ENCODE measurements at places on chromosomes 11 and 22.
A peak's percentile ranks its signal among the peaks of the same experiment; 100 is the strongest.

DNA sequence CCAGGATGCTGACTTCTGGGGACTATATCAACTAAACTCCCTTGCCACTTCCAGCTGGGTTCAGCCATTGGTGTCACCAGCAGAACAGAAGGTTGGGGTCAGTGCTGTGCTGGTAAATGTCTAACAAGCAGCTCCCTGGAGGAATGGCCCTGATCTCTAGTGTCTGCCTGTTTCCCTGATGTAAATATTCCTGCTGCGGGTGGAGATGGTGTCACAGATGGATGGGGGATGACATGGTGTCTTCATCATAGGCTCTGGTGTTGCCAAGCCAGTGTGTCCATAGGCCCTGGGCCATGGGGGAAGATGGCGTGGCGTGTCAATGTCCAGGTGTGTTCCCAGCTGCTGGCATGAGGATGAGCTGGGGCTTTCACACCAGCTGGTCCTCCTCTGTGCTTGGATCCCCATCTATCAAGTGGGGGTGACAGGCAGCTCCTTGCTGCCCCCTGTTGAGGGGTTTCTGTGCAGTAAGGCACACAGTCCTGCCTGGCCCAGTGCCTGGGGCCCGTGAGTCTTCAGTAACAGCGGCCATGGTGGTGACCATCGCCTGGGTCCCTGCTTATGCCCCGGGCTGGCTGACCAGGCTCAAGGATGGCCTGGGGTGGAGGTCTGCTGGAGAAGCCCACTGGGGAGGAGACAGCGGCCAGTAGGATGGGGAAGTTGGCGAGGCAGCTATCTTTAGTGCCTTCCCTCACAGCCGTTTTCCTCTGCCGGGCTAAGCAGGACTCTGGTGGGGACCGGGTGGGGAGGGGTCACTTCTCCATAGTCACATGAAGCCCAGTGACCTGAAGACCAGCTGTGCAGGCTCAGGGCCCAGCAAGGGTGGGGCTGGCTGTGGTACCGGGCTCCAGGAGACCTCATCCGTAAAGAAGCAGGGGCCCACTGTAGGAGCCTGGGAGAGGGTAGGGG, 12.7 kb downstream of the RPL3 start:
- peak; percentile 30 for DNase-seq

DNA sequence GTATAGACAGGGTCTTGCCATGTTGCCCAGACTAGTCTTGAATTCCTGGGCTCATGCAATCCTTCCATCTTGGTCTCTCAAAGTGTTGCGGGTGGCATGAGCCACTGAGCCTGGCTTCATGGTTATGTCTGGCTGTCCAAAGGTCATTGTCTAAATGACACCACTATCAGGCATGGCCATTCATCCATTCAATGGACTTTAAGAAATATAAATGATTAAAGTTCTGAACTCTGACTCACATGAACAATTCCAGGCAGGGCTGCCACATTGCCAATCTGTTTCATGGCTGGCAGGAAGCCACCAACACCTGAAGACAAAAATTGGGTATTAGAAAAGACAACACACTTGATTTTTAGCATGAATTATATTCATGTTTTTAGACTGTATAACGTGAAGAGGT, 4.1 kb downstream of the RTCB start:
- no peak for DNase-seq

GRCh38 chr11:110000850-110001249, 92.3 kb upstream of the ZC3H12C start:
- DNase-seq, result no peak

- DNase-seq, result no peak
Observed at GRCh38 chr11:66800720-66801428, 42.4 kb upstream of the RCE1 start.

DNA sequence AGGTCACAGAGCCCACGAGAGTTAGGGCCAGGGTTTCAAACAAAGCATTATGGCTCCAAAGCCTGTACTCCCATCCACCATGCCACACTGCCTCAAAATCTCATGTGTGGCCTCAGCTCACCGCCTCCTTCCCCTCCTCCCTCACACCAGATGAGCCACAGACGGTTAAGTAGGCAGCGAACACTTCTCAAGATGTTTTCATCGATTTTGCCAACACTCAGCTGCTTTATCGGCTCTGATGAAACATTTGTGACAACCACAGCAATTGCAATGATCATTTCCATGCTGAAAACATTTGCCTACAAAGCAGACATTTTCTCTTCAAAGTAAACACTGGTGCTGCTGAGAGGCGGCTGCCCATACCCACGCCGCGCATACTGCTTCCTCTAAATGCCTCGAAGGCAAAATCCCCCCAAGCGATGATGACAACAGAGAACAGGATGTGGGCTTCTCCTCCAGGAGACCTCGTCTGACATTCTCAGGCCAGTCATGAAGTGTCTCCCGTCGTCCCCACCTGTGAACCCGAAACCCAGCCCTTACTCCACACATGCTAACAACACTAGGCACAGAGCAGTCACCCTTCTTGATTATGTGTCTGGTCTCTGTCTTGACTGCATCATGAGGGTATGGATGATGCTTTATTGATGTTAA, 599.2 kb downstream of the SOX6 start:
- DNase-seq, result no peak

DNA sequence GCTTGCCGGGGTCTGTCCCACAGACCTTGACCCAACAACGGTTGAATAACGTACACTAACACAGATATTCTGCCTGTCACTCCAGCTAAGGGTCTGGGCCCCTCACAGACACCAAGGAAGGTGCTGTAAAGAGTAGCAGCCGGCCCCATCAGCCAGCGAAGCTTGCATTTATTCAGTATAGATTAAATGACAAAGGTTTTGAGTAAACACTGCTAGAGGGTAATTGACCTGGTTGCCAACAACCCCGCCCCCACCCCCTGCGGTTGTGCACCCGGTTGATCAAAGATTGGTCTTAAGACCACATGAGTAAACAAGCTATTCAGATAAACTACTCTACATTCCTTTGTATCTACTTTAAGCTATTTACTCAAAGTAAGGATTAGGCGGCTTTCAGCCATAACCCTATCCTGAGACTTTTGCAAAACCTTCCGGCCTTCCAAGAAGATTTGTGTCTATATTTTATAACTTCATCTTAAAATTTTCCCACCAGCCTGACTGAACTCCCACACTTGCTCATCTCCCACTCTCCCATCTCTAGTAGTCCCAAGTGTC, 4.8 kb upstream of the CKAP5 start:
- DNase-seq, result no peak

GRCh38 chr11:88188932-88189253, 13.7 kb upstream of the RAB38 start:
- DNase-seq, result no peak

DNA sequence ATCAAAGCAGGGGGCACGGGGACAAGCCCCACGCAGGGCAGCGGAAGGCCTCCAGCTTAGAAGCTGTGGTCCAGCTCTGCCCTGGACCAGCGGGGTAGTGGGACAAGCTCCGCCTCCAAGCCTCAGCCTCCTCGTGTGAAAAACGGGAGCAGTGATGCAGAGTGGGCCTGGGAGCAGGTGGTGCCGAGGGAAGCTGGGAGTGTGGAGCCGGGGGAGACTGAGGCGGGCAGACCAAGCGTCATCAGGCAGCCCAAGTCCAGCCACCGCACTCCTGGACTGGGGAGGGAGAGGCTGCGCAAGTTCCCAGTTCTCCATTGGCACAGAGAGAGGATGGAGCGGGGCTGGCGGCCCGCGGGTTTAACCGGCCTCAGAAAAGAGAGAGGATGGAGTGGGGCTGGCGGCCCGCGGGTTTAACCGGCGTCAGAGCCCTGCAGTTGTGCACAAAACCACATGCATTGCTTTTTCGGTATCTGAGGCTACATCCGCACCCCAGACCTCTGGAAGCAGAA, 68.1 kb upstream of the PHF21B start:
- no peak for DNase-seq

DNA sequence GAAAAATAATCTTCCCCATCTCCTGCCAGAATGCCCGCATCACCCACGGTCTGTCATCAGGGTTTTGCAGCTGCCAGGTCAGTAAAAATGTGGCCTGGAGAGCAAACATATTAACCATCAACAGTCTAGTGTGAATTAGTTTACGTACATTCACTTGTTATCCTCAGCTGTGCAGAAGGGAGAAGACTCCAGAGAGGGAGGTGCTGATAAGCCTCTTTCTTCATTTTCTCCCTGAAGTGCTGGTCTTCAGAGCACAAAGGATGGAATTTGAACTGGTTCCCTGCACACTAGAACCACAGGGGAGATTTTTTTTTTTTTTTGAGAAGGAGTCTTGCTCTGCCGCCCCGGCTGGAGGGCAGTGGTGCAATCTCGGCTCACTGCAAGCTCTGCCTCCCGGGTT, 8.2 kb downstream of the FGF19 start:
- DNase-seq, result no peak

DNA sequence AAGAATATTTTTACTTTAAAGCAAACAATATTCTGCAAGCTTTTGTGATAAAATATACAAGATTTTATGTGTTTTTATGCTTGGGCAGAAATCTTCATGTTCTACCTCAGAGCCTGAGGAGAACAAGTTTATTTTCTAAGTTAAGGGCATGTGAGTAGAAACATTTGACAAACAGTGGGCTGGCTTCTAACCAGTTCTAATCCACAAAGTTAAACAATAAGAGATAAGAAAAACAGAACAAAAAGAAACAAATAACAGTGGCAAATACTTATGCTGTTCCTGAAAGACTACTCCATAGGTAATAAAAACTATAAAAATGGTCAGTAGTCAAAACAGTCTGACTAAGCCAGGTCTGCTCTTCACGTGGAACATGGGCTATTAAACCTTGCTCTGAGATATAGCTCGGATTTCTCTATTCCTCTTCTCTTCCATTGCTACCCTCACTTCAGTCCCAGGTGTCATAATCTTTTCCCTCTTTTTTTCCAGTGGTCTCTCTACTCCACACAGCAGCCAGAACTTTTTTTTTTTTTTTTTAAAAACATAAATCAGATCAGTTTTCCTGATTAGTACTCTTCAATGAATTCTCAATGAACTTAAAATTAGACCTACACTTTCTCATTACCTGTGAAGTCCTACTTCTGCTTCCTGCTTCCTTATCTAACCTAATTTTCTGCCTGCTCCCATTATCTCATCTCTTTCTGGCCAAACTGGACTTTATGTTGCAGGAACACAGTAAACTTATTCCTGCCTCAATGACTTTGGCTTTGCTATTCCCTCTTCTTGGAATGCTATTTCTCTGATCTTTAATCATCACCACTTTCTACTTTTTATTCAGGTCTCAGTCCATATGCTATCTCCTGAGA, 671.1 kb upstream of the CCDC90B start:
- DNase-seq, result no peak

GRCh38 chr11:70090961-70091381, 12.9 kb downstream of the ANO1 start:
- DNase-seq, result no peak

DNA sequence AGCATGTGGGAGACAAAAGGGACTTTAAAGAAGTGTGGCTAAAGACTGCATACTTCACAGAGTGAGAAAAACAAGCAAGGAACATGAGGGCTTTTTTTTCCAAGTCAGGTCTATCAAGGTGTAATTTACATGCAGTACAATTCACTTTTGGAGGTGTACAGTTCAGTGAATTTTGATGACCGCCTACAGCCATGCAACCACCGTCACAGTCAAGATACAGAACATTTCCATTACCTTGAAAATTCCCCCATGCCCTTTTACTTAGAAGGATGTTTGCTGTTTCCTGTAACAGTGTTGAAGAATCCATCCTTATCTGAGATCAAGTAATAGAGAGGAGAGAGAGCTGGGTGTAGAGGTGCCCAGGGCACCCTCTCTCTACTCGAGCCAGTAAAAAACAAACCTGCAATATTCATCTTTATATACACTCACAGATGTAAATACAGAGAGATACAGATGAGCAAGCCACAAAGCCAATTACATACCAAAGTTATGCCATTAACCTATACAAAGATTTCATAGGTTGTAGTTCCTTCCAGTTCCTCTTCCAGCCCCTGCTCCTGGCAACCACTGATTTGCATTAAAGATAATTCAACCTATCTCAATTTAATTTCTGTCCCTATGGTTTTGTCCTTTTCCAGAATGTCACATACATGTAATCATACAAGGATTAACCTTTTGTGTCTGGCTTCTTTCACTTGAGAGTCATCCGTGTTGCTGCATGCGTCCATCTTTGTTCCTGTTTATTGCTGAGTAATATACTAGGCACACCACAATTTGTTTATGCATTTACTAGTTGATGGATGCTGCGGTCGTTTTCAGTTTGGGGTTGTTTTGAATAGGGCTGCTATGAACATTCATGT, 35.0 kb upstream of the RASD2 start:
- no peak for DNase-seq

DNA sequence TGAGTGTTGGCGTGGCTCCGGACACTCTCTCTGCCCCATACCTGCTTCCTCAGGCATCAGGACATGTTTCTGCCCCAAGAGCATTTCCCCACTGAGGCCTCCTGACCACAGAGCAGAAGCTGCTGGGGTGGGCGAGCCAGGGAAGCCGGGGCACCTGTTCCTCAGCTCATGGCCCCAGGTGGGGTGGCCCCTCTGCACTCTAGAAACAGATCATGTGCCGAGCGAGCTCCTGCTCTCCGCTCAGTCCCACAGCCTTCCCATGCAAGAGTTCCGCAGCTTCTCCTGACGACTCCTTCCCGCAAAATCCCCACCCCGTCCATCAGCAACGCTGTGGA, 22.4 kb upstream of the PANX2 start:
- DNase-seq, result no peak

DNA sequence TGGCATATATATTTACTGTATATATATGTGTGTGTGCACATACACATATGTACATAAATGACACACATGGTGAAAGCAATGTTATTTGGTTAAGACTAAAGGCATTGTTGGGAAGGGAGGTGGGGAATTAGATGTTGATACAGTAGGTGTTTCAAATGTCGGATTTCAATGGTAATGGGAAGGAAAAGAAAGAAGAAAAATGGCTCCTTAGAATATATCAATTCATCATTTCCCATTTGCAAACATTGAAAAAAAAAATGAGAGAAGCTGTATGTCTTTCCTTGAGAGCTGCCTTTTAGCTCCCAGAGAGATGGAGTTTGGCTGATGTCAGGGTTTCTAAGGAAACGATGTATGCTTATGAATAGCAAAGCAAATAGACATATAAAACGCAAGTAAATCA, 33.4 kb upstream of the ATXN10 start:
- no peak for DNase-seq

- DNase-seq, result no peak
Observed at GRCh38 chr11:90855531-90855930, 632.7 kb upstream of the CHORDC1 start.
